ENCODE measurements at places on chromosomes 16 and 17.

DNA sequence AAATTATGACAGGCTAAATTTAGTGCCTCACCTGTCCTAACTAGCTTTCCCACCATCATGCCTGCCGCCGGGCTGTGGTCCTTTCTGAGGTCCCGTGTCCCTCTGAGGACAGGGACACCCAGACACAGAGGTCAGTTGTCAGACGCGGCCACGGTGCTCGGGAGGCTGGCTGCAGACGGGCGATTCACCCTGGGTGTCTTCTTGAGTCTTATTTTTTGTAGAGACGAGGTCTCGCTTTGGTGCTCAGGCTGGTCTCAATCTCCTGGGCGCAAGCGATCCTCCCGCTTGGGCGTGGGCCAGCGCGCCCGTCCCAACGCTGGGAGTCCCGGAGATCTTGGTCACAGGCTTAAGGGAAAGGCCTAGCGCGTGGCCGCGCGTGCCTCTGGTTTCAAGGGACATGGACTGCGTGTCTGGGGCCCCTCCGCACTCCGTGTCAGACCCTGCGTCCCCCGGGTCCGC, 797 bp upstream of the RAB11FIP3 start:
- DNase-seq, result no peak

GRCh38 chr17:12680407-12680897, 14.8 kb downstream of the MYOCD start:
- DNase-seq, result no peak

GRCh38 chr17:30091121-30091670, 25.4 kb upstream of the NSRP1 start:
- DNase-seq, result no peak

DNA sequence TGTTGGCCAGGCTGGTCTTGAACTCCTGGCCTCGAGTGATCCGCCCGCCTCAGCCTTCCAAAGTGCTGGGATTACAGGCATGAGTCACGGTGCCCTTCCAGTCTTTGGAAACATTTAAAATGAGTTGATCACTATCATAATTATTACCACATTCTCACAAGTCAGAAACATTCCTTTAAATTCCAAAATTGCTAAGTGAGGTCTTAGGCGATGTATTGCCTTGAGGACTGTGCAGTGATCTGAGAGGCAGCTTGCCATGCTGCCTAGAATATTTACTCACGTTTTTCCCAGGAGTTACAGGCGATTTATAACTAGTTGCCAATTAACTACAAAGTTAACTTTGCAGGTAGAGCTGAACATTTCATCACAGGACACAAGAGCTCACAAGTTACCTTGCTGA, 5.7 kb upstream of the ATXN1L start:
- no peak for DNase-seq
